Hematopoietic multipotent progenitor cell treated with erythropoietin and hydrocortisone succinate and interleukin-3 and kit ligand, for 17 days (in vitro differentiated cells): ENCODE measurements at places on chromosomes 1 and 21.

DNA sequence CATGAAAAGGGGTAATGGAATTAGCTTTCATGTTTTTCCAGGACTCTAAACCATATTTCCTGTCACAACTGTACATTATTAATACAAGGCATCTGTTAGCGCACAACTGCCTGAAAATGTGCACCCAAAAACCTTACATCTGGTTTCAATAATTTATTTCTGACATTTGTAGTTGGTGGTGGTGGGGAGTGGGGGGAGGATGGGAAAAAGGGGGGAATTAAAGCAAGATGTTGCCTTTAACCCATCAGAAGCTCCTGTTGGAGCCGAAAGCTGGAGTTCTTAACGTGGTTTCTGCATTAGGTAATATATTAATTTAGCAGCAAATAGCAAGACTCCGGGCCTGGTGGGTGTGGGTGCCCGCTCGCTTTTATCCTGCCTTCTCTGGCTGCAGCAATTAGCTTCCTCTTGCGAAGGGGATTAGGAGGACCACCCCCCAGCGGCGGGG is 36.9 kb upstream of the HHAT start:
- no peak for DNase-seq

- no peak for DNase-seq
Observed at GRCh38 chr1:56310945-56311344, 268.4 kb downstream of the PLPP3 start.

DNA sequence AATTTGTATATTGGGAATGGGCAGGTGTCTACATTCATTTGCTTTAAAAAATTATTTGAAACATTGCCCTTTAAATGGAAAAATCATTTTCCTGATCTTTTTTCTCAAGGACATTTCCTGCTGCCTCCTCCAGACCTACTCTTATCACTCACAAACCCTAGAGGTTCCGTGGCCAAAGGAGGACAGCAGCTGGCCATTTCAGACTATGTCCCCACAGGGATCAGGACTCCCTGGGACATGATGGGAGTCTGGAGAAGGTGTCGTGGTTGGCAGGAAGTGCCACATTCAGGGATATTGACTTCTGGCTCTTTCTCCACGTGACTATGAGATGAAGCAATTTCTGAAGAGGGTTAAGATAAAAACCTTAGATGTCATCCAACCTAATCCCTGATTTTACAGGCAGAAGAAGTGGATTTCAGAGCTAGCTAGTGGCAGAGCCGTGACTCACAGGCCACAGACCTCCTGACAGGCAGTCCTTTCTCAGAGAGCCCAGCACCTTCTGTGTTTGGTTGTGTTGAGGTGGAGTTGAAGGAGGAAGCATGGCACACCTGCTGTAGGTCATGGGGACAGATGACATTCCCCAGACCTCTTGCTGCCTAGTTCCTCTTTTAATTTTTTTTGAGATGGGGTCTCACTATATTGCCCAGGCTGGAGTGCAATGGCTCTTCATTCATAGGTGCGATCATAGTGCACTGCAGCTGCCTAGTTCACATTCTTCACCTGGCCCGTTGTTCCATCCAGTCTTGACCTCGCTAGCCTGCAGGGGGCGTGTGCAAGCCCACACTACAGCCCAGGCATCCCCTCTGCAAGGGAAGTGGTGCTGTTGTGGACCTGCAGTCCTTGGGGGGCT is 25.5 kb upstream of the IL10 start:
- DNase-seq: no peak

DNA sequence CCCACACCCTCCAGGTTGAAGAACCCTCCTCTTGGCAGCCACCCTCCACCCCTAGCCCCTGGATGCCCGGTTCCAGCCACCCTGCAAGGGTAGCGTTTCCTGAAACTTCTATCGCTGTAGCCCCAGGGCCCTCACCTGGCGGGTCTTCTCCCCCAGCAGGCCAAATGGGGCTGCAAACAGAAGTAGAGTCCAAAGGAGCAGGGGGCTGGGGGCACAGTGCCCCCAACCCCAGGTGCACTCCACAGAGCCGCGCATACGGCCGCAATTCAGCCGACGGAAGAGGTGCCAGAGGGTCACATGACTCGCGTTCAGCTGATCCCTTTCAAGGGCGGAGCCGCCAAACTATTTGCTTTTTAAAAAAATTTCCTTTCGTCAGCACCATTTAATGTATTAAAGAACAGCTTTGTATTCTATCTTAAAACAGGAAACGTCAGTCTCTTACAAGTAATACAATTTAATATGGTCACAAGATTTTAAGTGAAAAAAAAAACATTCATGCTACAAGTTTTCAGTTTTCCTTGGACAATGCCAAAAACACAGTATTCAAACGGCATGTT is at the start of gene GLMP:
Gene GLMP (minus strand): TSS at position 289 of the 557 bp plus-strand sequence. CDS start 34 bp downstream, at position 255.
- DNase-seq: peak; percentile 81

- no peak for DNase-seq
Observed at GRCh38 chr1:152179566-152179965, 20.5 kb upstream of the RPTN start.

- DNase-seq: no peak
Observed at GRCh38 chr21:45979141-45979631, 2.4 kb upstream of the COL6A1 start.

DNA sequence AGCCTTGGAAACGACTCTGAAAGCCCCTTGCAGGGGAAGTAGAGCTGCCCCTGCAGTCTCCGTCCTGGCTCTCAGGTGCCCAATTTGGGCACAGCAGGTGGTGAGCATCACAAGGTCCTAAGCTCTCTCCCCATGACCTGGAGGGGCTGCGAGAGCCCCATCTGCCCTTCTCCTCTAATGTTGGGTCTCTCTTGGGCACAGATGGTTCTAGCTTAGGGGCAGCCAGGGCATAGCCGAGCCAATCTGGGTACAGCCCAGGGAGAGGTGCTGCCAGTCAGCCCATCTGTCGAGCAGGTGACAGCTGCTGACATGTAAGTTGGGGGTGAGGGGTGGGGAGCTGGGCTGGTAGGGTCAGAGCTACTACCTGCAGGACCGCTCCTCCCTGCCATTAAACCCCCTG is 50.7 kb downstream of the SYT2 start:
- no peak for DNase-seq

- no peak for DNase-seq
Observed at GRCh38 chr1:203556047-203556851, 62.3 kb downstream of the OPTC start.

DNA sequence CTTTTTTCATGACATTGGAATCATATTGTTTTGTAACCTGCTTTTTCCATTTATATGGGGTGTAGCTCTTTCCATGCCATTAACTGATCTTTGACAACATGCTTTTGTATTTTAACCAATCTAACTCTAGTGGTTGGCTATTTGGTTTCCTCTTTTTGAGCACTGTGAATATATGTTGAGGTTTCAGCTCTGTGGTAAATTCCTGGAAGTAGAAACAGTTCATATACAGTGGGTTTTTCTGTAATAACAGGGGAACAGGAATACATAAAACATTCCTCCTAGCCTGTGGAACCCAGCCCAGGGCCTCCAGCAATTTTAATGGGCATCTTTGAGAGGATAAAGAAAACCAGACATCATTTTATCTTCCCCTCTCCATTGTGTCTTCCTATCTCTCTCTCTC is 17.4 kb downstream of the AZIN2 start:
- DNase-seq: no peak

- DNase-seq: no peak
Observed at GRCh38 chr1:210362526-210362925, 33.8 kb downstream of the HHAT start.

DNA sequence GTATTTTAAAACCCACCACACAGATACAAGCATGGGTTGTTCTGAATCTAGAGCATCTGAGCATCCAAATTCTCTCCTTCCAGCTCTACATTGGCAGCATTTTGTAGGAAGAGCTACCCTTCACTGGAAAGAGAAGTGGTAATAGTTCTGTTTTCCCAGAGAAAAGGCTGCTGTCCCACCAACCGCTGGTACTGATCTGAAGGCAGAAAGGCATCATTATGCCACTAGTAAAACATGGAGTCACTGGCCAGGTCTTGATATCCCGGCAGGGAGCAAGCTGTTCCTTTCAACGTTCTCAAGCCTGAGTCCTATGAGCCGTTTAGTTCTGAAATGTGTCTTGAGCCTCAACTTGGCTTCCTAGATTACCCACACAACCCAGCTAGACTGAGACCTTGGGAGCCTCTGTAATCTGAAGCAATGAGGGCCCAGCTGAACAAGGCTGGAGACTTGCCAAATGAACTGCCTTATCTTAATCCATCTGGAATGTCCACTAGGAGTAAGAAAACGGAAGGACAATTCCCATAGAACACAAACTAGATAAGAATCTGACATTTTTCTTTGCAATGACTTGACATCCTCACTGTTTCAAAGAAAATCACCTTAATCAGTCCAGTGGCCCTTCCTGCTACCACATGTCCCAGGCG is 116.8 kb downstream of the KCNH1 start:
- DNase-seq: no peak

DNA sequence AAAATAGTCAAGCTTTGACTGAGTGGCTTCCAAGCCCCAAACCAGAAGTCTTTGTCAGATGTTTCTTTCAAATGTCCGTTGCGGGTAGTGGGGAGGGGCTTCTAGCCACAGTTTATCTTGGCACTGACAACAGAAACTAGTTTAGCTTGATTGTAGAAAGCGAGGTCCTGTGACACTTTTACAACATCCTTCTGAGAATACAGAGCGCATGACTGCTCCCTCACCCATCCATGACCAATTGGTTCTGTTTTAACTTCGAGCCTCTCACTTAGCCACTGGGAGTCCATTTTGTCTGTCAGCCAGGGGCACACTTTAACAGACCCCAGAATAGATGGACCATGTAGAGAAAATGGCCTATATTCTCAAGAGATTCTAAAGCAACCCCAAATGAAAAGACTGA is 199.2 kb upstream of the ST6GALNAC5 start:
- DNase-seq: no peak
